ENCODE measurements at places on chromosomes 6 and 20. TPM values are rescaled to one million over a fixed set of nuclear protein-coding genes. Genes with fewer than 3 reads are reported as not detected.
A peak's percentile ranks its signal among the peaks of the same experiment; 100 is the strongest.

The AGPAT1 gene
- total RNA-seq, result 37.5 TPM

The MROH8 gene
- total RNA-seq, result 3.1 TPM

The OR2H1 gene
- not detected for total RNA-seq

The HFE gene
- total RNA-seq, result 3.4 TPM

The ARMH2 gene
- total RNA-seq, result 0.28 TPM

The SLC17A1 gene
- total RNA-seq, result not detected

The TSPO2 gene
- not detected for total RNA-seq

The TNXB gene
- 5.5 TPM for total RNA-seq

The PSMB1 gene
- 198 TPM for total RNA-seq

The TNFRSF21 gene
- 0.09 TPM for total RNA-seq

DNA sequence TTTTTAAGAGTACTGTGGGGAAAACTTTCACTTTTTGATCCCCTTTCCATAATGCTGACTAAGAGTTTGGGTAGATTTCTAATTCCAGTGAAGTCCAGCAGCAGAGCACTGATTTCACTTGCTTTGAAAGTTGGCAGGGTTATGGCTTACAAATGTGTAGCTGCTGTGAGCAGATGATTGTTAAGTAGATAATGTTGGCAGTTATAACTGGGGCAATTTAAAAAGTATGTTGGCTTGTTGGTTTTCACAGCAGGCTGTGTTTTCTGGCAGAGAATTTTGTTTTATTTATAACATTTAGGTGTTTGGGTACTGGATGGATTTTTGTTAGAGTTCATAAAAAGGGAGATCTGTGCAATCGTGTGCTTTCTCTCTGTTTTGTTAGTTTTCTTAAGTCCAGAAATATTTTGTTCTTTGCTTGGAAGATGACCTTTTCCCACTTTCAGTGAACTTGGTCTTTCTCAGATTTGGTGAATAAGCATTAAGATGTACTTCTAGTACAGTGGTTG lies 31.4 kb downstream of the AFDN start:
- H3K36me3 ChIP-seq, result no peaks in the 10 kb centered on the region
- peaks cover 14% of the 10 kb centered on the region for H3K4me1 ChIP-seq
- H3K27me3 ChIP-seq, result peaks cover 14% of the 10 kb centered on the region
- H3K27ac ChIP-seq, result no peak overlapping the region
- no peak for DNase-seq

GRCh38 chr6:56863366-56863765 lies 91.5 kb upstream of the BEND6 start:
- DNase-seq, result no peak
- peaks cover 2% of the 10 kb centered on the region for H3K4me1 ChIP-seq
- no peak overlapping the region for H3K27ac ChIP-seq
- peaks cover 30% of the 10 kb centered on the region for H3K27me3 ChIP-seq
- H3K4me3 ChIP-seq, result no peak overlapping the region

GRCh38 chr6:11043378-11043960 lies 636 bp downstream of the ELOVL2 start:
- H3K27ac ChIP-seq, result no peak overlapping the region
- peaks cover 2% of the 10 kb centered on the region for H3K36me3 ChIP-seq
- peaks cover 12% of the 10 kb centered on the region for H3K4me1 ChIP-seq
- no peak for DNase-seq
- peak overlapping the region; percentile 54 for H3K4me3 ChIP-seq
- H3K27me3 ChIP-seq, result peaks cover 77% of the 10 kb centered on the region

- H3K4me1 ChIP-seq, result no peaks in the 10 kb centered on the region
- H3K27me3 ChIP-seq, result peaks cover 80% of the 10 kb centered on the region
- no peaks in the 10 kb centered on the region for H3K36me3 ChIP-seq
- DNase-seq, result no peak
- H3K4me3 ChIP-seq, result no peak overlapping the region
Measured at GRCh38 chr6:112296122-112296521, 41.8 kb upstream of the LAMA4 start.

GRCh38 chr6:44265007-44265721 lies at the start of gene NFKBIE:
Gene NFKBIE (minus strand): TSS chr6:44265551. CDS start chr6:44265346, 205 bp downstream.
- peaks cover 18% of the 10 kb centered on the region for H3K36me3 ChIP-seq
- DNase-seq, result peak; percentile 94
- peak within 1 kb of the TSS; percentile 97 for H3K4me3 ChIP-seq
- H3K27me3 ChIP-seq, result peaks cover 18% of the 10 kb centered on the region
- H3K27ac ChIP-seq, result peak within 1 kb of the TSS; percentile 96

DNA sequence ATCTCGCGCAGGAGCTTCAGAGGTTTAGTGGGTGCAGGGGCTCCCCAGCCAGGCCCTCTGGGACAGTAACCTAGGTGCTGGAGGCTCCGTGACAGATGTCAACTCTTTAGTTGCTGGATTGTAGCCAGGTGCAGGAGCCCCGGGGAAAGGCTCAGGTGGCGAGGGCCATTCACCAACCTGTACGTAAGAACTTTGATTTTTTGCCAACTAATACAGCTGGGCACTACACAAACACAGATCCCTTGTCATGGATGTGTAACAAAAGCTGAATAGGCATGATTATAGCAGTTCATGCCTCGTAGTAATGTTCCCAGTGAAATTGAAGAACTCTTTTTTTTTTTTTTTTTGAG lies 82.6 kb downstream of the CDC5L start:
- H3K36me3 ChIP-seq, result no peaks in the 10 kb centered on the region
- no peak for DNase-seq
- peaks cover 2% of the 10 kb centered on the region for H3K4me1 ChIP-seq
- no peak overlapping the region for H3K27ac ChIP-seq
- no peak overlapping the region for H3K4me3 ChIP-seq
- peaks cover 16% of the 10 kb centered on the region for H3K27me3 ChIP-seq

- H3K36me3 ChIP-seq, result peaks cover 13% of the 10 kb centered on the region
- no peaks in the 10 kb centered on the region for H3K27me3 ChIP-seq
- no peak overlapping the region for H3K4me3 ChIP-seq
Measured at GRCh38 chr20:20520776-20521175, 152.9 kb downstream of the INSM1 start.

- no peak for DNase-seq
- peaks cover 23% of the 10 kb centered on the region for H3K36me3 ChIP-seq
- no peaks in the 10 kb centered on the region for H3K27me3 ChIP-seq
- H3K27ac ChIP-seq, result no peak overlapping the region
Measured at GRCh38 chr6:5753209-5753608, 253.5 kb downstream of the NRN1 start.

GRCh38 chr6:144220031-144220790 lies 64.9 kb upstream of the UTRN start:
- no peak overlapping the region for H3K4me3 ChIP-seq
- DNase-seq, result no peak
- H3K4me1 ChIP-seq, result peaks cover 20% of the 10 kb centered on the region
- H3K27ac ChIP-seq, result no peak overlapping the region
- H3K36me3 ChIP-seq, result peaks cover 1% of the 10 kb centered on the region
- peaks cover 2% of the 10 kb centered on the region for H3K27me3 ChIP-seq

DNA sequence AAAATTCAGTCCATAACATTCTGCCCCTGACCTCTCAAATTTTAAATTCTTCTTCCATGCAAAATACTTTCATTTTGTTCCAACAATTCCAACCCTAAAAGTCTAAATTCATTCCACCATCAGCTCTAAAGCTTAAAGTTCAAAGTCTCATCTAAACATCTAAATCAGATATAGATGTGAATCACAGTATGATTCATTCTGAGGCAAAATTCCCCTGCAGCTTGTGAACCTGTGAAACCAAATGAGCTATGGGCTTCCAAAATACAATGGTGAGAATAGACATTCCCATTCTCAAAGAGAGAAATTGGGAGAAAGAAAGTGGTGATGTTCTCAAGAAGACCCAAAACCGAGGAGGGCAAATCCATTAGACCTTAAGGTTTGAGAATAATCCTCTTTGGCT lies 309.8 kb downstream of the HIVEP2 start:
- no peak overlapping the region for H3K4me3 ChIP-seq
- no peak for DNase-seq
- H3K36me3 ChIP-seq, result no peaks in the 10 kb centered on the region
- H3K27me3 ChIP-seq, result peaks cover 8% of the 10 kb centered on the region
- peaks cover 3% of the 10 kb centered on the region for H3K4me1 ChIP-seq

DNA sequence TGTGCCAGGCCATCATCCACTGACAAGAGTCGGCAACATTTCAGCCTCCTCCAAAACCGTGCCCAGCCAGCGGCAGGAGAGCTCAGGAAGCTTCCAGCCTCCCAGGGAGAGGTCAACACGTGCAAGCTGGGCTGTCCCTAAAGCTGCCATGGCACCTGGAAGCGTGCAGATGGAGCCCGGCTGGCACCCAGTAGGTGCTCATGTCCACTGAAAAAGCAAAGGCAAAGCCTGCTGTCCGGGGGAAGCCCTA lies 14.4 kb upstream of the TLDC2 start:
- no peak for DNase-seq
- H3K27ac ChIP-seq, result no peak overlapping the region
- peaks cover 25% of the 10 kb centered on the region for H3K27me3 ChIP-seq

GRCh38 chr20:32966881-32967781 lies 37.1 kb downstream of the SUN5 start:
- peak; percentile 91 for DNase-seq
- H3K27me3 ChIP-seq, result no peaks in the 10 kb centered on the region

- no peaks in the 10 kb centered on the region for H3K27me3 ChIP-seq
- no peaks in the 10 kb centered on the region for H3K4me1 ChIP-seq
- H3K4me3 ChIP-seq, result no peak overlapping the region
- no peaks in the 10 kb centered on the region for H3K36me3 ChIP-seq
Measured at GRCh38 chr20:14343491-14344065, 6.2 kb upstream of the FLRT3 start.

DNA sequence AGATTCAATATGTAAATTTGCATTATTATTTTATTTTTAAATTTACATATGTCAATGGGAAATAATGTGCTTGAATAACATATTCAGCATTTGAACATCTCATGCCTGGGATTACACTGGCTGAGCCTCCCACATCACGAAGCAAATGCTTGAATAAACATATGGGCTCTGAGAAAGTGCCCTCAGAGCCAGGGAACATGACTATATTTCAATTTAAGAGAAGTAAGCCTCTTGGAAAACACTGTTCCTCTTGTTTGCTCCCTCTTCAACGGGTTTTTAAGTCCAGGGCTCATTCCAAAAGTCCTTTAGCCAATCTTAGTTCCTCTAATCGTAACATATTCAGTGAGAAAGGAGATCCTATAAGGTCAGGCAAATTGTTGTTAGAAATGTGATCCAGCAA lies 122.0 kb downstream of the GMPR start:
- H3K4me3 ChIP-seq, result no peak overlapping the region
- H3K27ac ChIP-seq, result no peak overlapping the region
- no peaks in the 10 kb centered on the region for H3K27me3 ChIP-seq

GRCh38 chr20:56442389-56443365 lies 25.8 kb upstream of the RTF2 start:
- peak overlapping the region; percentile 77 for H3K27ac ChIP-seq
- H3K27me3 ChIP-seq, result no peaks in the 10 kb centered on the region
- DNase-seq, result no peak

DNA sequence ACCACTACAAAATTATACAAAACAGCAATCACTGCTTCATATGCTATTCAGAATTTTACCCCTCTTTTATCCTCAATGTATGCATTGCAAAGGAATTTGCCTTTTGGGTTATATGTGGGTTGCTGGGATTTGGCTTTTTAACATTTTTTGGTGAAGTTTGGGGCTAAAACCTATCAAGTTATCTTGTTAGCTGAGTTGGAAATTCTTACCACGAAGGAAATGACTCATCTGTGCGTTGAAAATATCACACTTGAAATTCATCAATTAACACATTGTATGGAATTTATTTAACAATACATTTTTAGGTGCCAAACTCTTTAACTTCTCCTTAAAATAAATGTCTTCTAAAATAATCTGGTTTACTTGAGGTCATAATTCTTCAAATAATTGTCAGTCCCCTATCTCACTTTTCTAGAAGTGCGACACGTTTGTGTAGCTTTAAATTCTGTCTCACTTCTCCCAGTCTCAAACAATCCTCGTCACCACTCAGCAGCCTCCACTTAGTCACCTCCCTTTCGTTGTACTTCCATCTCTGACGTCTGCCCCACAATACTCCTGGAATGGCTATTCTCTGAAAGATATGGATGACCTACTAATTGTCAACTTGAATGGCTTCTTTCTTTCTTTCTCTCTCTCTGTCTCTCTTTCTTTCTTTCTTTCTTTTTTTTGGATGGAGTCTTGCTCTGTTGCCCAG lies 88.5 kb downstream of the PHACTR1 start:
- H3K4me3 ChIP-seq, result no peak overlapping the region
- no peak for DNase-seq
- no peak overlapping the region for H3K27ac ChIP-seq
- no peaks in the 10 kb centered on the region for H3K36me3 ChIP-seq
- no peaks in the 10 kb centered on the region for H3K4me1 ChIP-seq
- H3K27me3 ChIP-seq, result no peaks in the 10 kb centered on the region

DNA sequence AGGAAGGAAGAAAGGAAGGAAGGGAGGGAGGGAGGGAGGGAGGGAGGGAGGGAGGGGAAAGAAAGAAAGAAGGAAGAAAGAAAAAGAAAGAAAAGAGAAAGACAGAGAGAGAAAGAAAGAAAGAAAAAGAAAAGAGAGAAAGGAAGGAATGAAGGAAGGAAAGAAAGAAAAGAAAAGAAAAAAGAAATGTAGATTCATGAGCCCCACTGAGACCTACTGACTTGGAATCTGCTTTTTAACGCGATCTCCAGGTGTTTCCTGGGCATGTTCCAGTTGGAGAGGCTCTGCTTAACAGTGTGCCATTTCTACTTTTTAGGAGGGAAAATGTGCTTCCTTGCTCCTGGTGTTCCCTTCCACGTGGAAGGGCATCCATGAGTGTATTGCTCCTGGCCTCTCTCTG lies 16.4 kb downstream of the DEFB132 start:
- H3K4me3 ChIP-seq, result no peak overlapping the region
- DNase-seq, result no peak
- H3K36me3 ChIP-seq, result peaks cover 6% of the 10 kb centered on the region
- no peak overlapping the region for H3K27ac ChIP-seq
- H3K4me1 ChIP-seq, result no peaks in the 10 kb centered on the region

DNA sequence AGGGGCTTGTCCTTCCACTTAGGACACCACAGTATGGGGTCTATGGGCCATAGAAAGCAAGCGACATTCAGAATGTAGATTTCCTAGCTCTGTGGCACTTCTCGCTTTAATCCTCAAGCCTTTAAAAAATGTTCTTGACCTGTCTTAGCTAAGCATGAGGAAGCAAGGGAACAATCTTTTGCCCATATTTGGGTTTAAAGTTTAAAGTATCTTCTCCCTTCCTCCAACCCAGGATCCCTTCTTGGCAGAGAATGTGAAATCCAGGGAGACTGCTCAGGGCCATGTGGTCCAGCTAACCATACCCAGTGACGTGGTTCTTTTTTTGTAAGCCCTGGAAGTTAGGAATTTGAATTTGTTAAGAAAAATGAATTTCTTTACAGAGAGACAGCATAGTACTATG lies 289.9 kb downstream of the BTBD9 start:
- H3K4me3 ChIP-seq, result no peak overlapping the region
- H3K27ac ChIP-seq, result no peak overlapping the region
- no peak for DNase-seq
- H3K4me1 ChIP-seq, result peaks cover 4% of the 10 kb centered on the region
- H3K36me3 ChIP-seq, result no peaks in the 10 kb centered on the region
